GM12892 (cell line): ENCODE measurements at places on chromosomes 12 and 14.

DNA sequence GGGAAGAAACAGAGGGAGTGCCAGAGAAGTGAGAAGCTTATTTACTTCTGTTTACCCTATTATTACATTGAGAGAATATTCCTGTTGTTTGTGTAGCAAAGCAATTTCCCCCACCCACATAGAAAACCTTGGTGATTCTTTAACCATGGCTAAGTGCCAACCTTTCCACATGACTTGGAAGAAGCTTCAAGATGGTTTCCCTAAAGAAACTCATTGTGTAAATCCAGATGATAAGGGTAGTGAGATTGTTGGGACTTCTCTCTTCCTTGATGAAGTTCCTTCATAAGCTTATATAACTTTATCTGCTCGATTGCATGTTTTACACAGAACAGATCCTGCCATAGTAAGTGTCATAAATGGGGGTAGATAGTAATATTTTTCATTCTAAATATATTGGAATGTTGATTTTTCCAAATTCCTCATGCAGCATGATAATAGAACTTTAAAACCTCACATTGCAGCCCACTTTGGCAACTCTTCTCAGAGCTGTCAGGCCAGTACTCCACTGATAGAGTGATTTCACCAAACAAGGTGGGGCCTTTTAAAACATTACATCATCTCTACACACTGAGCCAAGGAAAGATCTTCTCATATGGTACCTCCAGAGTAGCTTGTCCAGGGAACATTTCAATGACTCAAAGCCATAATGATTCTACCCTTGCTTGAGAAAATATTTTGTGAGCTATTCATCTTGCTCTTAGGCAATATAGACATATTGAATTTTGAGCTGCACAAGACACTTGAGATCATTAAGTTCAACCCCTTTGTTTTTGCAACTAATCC, 47.8 kb upstream of the KIF21A start:
- DNase-seq, result no peak

DNA sequence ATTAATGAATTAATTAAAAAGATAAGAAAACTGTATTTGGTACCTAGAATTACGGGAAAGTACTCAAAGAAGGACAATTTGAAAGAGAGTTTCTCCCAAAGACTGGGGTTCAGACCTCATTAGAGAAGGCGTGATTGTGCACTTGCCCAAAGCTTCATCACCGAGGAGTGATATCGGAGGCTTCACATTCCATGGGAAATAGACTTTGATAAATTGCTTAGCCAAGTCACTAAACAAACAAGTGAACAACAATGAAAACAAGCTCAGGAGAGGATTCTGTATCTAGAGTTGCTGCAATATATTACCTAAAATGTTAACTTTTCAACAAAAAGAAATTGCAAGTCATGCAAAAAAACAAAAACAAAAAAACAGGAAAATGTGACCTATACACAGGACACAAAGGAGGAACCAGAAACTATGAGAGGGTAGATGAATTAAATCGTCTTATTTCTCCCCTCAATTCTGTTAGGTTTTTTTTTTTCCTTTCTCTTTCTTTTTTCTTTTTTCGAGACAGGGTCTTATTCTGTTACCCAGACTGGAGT, 3.4 kb downstream of the SPATA7 start:
- no peak for DNase-seq

DNA sequence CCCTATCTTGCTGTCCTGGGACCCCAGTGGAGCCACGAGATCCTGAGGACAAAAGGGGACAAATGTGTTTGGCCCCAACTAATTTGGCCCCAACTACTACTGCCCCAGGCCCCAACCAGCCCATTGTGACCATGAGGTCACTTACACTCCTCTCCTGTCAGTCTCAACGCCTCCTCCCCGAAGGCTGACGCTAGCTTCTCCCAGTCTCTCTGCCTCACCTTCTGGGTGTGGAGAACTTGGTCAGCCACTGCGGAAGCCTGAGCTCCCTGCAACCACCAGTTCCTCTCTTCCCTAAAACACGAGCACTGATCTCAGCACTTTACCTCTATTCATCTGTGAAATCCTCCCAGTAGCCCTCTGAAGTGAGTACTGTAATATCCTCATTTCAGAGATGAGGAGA, 13.3 kb downstream of the FAM181A start:
- no peak for DNase-seq

GRCh38 chr12:79635676-79636075, 55.1 kb downstream of the PAWR start:
- DNase-seq, result no peak

DNA sequence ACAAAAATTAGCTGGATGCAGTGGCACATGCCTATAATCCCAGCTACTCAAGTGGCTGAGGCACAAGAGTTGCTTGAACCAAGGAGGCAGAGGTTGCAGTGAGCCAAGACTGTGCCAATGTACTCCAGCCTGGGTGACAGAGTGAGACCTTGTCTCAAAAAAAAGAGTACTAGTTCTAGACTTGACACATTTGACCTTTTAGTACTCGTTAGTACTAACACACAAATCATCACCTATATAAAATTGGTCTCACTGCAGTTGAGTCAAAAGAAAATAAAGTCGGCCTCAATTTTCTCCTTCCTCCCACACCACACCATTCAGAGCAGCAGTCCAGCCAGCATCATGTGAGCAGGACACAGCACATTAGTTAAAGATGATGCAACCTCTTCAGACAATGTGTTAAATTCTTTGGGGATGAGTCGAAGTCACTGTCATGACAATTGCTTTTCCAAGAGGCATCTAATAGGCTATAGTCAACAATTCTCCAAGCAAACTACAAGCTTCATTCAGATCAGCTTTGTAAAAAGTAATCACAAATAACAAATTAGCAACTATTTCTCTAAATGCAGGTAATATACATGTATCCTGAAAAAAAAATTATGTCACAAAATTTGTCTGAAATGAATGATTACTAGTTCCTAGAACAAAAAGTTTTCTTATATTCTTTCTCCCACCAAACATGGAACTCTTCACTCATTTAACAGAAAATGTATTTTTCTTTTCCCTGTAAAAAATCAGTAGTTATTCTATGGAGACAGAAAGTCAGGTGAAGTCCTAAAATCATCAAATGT, 55.6 kb downstream of the CLIP1 start:
- DNase-seq, result no peak

DNA sequence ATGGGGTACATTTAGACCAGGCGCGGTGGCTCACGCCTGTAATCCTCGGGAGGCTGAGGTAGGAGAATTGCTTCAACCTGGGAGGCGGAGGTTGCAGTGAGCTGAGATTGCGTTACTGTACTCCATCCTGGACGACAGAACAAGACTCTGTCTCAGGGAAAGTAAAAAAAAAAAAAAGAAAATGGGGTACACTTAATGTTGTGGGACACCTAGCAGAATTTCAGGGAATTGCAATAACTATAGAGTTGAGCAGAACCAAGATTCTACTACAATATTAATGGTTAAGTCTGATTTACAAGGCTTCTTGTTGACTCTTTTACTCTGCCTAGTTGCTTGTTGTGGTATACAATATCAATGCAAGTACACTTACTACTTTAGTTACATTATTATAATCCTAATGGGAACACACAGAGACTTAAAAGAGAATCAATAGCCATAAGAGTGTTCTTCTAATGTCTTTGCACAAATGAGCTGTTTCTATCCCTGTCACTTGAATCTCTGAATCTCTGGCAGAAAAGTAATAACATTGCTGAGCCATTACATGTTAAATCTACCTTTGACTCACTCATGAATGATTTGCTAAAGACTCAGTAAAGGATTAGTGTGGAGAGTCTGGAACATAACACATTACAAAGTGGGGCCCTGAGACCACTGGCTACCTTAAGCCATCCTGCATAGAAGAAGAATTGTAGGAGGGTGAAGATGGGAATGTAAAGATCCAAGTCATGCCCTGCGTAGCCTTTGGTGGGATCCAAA, 22.7 kb downstream of the BEST3 start:
- DNase-seq, result no peak

DNA sequence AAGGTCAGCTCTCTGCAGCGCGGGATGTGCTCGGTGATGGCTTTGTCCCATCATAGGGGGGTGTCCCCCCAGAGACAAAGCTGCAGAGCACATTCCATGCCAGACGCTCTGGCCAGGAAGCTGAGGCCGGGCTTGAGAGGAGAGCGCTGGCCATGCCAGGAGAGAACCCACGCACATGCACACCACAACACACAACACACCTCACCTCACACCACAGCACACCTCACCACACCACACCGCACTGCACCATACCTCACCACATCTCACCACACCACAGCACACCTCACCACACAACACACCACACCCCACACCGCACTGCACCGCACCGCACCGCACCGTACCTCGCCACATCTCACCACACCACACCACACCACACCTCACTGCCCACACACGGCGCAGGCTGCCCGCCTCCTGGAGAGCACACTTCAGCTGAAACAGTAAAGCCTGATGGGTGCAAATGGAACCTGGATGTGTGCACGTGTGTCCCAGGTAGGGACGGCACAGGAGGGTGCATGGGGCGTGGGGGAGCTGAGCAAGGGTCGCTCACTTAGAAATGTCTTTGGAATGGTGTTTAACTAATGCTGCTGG, 10.8 kb downstream of the ANKRD9 start:
- no peak for DNase-seq

- no peak for DNase-seq
Observed at GRCh38 chr12:59890896-59891579, 295.2 kb downstream of the SLC16A7 start.

DNA sequence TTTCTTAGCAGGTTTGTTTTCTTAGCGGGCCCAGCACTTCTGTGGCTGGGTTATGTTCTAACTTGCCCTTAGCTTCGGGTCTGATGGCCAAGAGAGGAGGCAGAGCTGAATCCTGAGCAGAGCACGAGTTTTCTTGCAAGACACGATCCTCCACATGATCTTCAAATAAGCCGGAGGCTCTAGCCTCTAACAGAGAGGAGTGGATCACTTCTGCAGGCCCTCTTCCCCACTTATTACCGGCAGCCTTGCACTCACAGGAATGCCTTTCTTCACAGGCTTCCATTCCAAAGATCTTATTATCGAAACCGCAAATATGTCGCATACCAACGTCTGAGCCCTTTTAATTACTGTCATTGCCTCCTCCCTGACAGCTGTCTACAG, 79.5 kb downstream of the SINHCAF start:
- DNase-seq, result no peak

DNA sequence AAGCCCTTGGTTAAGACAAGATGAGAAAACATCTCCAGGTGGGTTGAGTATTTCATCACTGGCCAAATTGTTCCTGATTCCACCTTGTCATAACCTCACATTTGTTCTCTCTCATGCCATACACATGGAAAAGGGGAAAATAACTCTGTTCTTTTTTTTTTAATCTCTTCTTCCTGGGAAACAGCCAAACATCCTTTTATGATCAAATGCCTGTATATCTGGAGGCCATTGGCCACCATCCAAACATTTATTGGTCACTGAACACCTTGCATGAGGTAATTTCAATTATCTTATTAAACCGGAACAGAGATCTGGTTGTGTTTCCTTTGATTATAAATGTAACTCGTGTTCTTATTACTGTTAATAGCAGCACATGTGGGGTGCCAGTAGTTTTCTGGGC, 469.6 kb downstream of the NPAS3 start:
- no peak for DNase-seq

- DNase-seq, result no peak
Observed at GRCh38 chr12:56413392-56413791, 35.8 kb downstream of the TIMELESS start.

DNA sequence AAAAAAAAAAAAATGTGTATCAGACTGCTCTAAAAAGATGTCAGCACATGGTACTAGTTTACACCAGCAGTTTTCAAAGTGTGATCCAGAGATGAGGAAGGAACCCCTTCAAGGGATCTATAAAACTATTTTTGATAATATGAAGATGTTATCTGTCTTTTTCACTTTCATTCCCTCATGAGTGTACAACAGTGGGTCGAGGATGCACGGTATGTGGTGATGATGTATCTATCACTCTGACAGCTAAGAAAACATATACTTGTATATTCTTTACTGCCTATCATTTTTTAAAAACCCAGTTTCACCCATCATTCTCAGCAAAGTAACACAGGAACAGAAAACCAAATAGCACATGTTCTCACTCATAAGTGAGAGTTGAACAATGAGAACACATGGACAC, 12.4 kb downstream of the DUSP16 start:
- DNase-seq, result no peak

DNA sequence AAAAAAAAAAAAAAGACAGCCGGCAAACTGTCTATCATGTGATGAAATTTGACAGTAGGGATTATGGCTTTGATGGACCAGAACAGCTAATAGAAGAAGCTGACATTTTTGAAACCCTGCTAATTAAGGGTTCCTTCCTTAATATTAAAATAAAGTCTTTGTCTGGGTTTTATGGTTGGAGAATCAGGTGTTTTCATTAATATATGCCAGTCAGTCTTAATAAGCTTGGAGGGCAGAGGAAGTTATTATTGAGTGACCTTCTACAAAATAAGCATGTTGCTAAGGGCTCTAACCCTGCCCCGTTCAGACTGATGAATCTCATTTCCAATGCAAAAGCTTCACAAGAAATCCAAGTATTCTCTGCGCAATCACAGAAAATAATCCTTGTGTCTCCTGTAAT, 289.8 kb downstream of the EGLN3 start:
- DNase-seq, result no peak

DNA sequence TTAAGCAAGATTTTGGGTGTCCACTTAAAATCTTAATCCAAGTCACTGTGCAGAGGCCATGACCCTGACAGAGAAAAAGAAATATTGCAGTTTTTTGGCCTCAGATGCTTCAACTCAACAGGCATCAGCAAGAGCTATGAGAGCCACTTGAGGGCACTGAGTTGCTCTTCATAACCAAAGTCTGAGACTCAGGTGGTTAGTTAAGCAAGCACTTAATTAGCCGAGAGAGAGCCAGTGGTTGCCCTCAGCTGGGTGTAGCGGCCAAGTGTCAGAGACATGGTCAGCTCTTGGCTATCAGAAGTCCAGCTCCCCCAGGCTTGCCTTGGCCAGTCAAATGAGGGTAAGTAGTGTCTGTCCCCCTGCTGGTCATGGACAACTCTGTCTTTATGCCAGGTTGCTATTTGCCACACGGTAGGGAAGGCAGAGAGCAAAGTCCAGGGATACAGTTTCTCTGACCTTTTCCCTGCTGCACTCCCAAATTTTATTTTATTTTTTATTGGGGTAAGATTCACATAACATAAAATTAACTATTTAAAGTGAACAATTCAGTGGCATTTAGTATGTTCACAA, 9.0 kb upstream of the KRT71 start:
- no peak for DNase-seq

GRCh38 chr12:121778567-121779421, 14.7 kb downstream of the RHOF start:
- DNase-seq, result no peak
